ENCODE measurements at places on chromosomes 7 and 10.
A peak's percentile ranks its signal among the peaks of the same experiment; 100 is the strongest.

- peak; percentile 15 for DNase-seq
Measured at GRCh38 chr10:42933448-42934340, 143.2 kb upstream of the RET start.

- no peak for DNase-seq
Measured at GRCh38 chr10:104707602-104708459, 66.7 kb downstream of the SORCS3 start.

- no peak for DNase-seq
Measured at GRCh38 chr10:5428133-5428532, 15.8 kb downstream of the NET1 start.

GRCh38 chr10:113609704-113610108 lies 54.1 kb downstream of the NRAP start:
- DNase-seq, result peak; percentile 18

- DNase-seq, result peak; percentile 60
Measured at GRCh38 chr10:63711361-63711760, 190.2 kb downstream of the REEP3 start.

GRCh38 chr7:103594186-103594585 lies 148.2 kb upstream of the SLC26A5 start:
- no peak for DNase-seq

DNA sequence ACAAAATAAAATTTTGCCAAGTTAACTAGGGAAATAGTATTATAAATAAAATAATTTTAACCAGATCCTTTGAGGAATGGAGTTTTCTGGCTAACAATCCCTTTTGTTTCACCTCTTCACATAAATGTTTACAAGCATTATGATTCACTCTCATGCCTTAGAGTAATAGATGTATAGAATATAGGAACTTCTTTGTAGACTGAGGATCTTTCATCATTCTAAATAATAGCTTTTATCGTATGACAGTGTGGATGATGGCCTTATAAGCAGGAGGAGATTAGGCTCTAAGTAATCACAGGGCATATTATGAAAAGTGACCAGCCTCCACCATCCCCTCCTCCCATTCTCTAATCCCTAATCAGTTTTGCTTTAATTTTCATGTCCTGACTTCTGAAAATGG lies 13.5 kb downstream of the ING3 start:
- no peak for DNase-seq

- peak; percentile 20 for DNase-seq
Measured at GRCh38 chr10:102542800-102543418, 39.1 kb downstream of the SUFU start.

DNA sequence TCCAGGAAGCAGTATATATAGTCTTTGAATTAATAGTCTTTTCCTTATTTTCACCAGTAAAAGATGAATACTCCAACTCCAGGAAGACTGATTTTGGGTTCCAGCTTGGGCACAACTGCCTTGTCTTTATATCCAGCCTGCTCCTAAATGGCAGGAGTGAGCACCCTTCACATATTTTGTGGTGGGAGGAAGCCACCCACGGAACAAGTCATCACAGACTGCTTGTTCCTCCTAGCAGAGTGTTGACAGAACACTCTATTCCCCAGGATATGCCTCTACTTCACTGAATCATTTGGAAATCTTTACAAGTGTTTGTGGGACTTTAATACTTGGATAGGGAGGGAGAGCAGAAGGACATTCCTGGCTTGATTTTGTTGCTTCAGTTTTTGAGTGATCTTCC lies 31.7 kb downstream of the ITPRID1 start:
- DNase-seq, result no peak

DNA sequence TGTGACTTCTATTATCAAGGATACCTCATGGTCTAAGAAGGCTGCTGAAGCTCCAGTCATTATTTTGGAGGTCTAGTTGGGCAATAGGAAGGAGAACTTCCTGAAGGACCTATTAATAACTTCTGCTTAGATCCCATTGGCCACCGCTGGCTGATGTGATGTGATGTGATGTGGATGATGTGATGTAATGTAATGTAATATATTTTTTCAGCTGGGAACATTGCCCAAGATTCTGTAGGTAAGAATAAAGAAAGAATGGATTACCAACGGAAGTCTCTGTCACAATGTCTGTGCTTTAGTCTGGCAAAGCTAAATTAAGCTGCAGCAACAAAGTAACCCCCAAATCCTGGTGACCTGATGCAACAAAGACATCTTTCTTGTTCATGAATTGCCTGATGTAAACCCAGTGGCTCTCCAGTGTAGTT lies 233.7 kb downstream of the PTEN start:
- no peak for DNase-seq

GRCh38 chr7:29924684-29925083 lies 64.9 kb downstream of the SCRN1 start:
- no peak for DNase-seq

GRCh38 chr7:94893661-94894060 lies 13.7 kb upstream of the PPP1R9A start:
- no peak for DNase-seq

DNA sequence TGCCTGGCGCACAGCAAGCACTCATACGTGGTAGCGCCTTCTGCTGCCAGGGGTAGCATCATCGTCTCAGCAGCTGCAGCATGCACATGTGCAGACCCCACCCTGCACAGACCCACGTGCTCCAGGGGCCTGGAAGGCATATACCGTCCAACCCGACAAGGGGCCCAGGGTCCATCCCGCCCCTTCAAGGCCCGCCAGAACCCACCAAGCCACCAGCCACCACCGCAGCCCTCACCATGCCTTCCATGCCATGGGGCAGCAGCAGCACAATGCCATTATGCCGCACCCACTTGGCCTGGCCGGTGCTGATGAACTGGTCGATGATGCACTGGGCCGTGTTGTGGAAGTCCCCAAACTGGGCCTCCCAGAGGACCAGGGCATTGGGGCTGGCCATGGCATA lies 22.7 kb downstream of the OGDHL start:
- no peak for DNase-seq

- DNase-seq, result peak; percentile 72
Measured at GRCh38 chr7:130758429-130759056, 24.5 kb upstream of the KLF14 start.

GRCh38 chr7:38171623-38172391 lies 6.2 kb upstream of the STARD3NL start:
- no peak for DNase-seq

DNA sequence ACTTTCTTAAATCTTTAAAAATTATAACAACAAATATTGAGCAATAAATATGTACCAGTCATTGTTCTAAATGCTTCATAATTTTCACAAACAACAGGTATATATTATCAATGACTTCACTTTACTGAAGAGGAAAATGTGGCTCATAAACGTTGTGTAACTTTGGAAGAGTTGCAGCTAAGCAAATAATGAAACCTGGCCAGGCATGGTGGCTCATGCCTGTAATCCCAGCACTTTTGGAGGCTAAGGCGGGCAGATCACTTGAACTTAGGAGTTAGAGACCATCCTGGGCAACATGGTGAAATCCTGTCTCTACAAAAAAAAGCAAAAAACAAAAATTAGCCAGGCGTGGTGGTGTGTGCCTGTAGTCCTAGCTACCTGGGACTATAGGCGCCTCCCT lies 71.9 kb upstream of the AMPH start:
- no peak for DNase-seq

Measured in fibroblast of mammary gland (primary cell).